SK-N-SH (cell line): ENCODE measurements at places on chromosomes 1 and 21. TPM values are rescaled to one million over a fixed set of nuclear protein-coding genes. Genes with fewer than 3 reads are reported as not detected.
A peak's percentile ranks its signal among the peaks of the same experiment; 100 is the strongest.

The LRRC53 gene
- polyA plus RNA-seq: not detected in 2 replicates

The HHIPL2 gene
- polyA plus RNA-seq: 0.21 and 0.29 TPM in 2 replicates

The SPRR2E gene
- not detected in 2 replicates for polyA plus RNA-seq

The DRAM2 gene
- 19.2 and 26.4 TPM in 2 replicates for polyA plus RNA-seq

The TEX35 gene
- polyA plus RNA-seq: 0.03 TPM in 1 of 2 replicates, not detected in the other

DNA sequence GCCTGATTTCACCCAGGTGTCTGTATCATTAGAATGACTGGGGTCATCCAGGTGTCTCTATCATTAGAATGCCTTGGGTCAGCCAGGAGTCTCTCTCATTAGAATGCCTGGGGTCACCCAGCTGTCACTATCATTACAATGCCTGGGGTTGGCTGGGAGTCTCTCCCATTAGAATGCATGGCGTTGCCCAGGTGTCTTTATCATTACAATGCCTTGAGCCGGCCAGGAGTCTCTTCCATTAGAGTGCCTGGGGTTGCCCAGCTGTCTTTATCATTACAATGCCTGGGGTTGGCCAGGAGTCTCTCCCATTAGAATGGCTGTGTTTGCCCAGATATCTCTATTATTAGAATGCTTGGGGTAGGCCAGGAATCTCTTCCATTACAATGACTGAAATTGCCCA is 61.6 kb downstream of the RNF187 start:
- DNase-seq: no peak

GRCh38 chr1:236027104-236027503 is 37.8 kb downstream of the NID1 start:
- DNase-seq: no peak

- DNase-seq: no peak
Measured at GRCh38 chr1:29984166-29984861, 739.1 kb downstream of the MATN1 start.

- DNase-seq: peak; percentile 87
Measured at GRCh38 chr1:25771221-25772114, 28.5 kb upstream of the SELENON start.

GRCh38 chr1:154272999-154273563 is 652 bp downstream of the HAX1 start:
- DNase-seq: no peak

DNA sequence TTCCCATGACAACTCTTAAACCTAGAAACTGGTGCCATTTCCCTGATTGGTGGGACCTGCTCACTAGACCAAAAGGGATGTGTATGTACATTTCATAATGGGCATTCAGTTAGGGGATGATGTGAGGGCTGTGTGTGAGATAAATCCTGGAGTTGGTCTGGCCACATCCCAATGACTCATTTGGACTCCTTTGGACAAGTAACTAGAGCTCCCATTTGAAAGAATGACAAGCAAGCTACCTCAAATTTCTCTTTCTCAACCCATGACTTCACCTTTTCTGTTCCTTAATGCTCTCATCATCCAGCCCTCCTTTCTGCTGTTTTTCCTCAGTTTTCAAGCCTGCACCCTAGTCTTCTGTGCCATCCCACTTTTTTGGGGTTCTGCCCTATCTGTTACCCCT is 27.9 kb downstream of the EBNA1BP2 start:
- DNase-seq: no peak

DNA sequence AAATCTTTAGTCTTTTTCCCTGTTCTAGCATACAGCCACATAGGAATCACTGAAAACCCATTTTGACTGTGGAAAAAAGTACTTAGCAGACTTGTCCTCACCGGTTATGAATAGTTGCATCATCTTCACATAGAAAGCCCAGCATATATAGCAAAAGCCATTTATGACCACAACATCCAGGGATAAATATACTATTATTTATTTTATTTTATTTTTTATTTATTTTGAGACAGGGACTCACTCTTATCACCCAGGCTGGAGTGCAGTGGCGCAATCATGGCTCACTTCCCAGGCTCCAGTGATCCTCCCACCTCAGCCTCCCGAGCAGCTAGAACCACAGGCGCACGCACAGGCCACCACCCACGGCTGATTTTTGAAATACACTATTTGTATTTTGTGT is 175.3 kb downstream of the GALNT2 start:
- no peak for DNase-seq
